ENCODE measurements at places on chromosomes 6 and 20. TPM values are rescaled to one million over a fixed set of nuclear protein-coding genes. Genes with fewer than 3 reads are reported as not detected.

HCRTR2 gene
- total RNA-seq: not detected

TAGAP gene
- total RNA-seq: 0.02 TPM

GPLD1 gene
- total RNA-seq: 0.22 TPM

GRCh38 chr6:150566486-150566885 is 33.2 kb upstream of the PLEKHG1 start:
- DNase-seq: no peak

DNA sequence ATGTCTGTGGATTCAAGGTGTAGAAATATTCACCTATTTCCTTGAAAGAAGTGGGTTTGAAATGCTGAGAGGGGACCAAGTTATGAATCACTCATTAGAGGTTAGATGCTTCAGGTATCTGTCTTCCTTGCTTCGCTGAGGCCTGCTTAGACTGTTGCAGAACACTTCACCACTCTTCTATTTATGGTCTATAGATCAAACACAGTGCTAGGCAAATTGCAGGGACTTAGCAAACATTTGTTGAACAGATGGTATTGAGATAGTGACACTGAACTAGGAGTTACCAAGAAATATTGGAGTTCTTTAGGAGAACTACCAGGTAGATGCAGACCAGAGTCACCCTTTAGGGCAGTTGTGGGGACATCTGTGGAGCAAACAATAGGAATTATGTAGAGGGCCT is 123.8 kb downstream of the RFPL4B start:
- no peak for DNase-seq

GRCh38 chr6:148441454-148441911 is 98.8 kb downstream of the SASH1 start:
- DNase-seq: peak; percentile 97

GRCh38 chr20:50727792-50728485 is 3.4 kb upstream of the PARD6B start:
- no peak for DNase-seq
